Bronchial epithelial cell (primary cell): ENCODE measurements at places on chromosomes 12 and 14. TPM values are rescaled to one million over a fixed set of nuclear protein-coding genes. Genes with fewer than 3 reads are reported as not detected.

GRCh38 chr12:76259106-76259505 is 89.1 kb downstream of the BBS10 start:
- no peak for DNase-seq

The ACRBP gene
- total RNA-seq, result under 0.01 and 0.51 TPM in 2 replicates

DNA sequence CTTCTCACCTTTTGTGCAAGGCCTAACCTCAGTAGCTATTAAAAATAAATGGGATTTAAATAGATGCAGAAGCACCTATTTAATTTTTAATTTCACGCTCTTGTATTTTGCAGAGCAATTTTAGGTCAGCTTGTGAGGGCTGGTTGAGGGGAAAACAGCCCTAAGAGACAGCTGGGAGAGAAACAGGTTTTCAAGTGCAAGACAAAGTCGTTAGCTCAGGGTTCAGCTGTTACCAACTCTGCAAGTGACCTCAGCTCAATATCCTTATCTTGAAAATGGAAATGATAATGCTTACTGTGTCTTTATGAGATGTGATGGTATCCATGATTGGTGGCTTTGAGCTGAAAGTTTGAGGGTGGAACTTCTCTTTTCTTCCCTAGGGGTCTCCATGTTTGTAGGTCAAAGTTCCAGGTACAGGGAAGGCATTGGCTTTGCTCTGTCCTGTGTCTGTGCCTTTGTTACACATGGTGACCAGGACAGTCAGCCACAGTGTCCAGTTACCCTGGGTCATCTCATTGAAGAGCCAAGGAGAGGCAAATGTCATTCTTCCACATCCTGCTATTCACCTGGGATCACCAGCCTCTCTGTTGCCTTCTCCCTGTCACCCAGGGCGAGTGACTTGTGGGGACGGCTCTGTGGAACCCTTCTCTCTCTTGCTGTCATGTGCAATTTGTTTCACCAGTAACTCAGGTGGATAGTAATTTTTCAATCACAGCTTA is 100.3 kb downstream of the SAMD4A start:
- DNase-seq, result no peak

The TSPAN8 gene
- total RNA-seq, result 0.26 TPM in 1 of 2 replicates, not detected in the other
